GDM1 (cell line): ENCODE measurements at places on chromosomes 7 and 10.

- no peak for DNase-seq
Measured at GRCh38 chr10:85610381-85611092, 756.1 kb downstream of the GRID1 start.

DNA sequence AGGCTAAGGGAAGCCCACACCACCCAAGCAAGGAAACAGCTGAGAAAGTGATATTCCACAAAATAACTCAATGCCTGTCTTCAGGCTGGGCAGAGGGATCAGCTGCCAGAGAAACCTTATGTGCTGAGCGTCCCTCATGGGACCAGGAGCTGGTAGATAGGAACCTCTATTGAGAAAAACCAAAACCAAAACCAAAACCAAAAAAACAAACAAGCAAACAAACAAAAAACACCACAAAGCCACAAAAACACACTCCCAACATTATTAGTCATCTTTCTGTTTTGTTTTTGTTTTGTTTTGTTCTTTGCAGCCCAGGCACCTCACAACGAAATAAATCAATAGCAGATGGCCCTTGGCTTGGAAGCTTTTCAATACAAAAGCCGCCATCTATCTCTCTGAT, 760.8 kb upstream of the CELF2 start:
- no peak for DNase-seq

DNA sequence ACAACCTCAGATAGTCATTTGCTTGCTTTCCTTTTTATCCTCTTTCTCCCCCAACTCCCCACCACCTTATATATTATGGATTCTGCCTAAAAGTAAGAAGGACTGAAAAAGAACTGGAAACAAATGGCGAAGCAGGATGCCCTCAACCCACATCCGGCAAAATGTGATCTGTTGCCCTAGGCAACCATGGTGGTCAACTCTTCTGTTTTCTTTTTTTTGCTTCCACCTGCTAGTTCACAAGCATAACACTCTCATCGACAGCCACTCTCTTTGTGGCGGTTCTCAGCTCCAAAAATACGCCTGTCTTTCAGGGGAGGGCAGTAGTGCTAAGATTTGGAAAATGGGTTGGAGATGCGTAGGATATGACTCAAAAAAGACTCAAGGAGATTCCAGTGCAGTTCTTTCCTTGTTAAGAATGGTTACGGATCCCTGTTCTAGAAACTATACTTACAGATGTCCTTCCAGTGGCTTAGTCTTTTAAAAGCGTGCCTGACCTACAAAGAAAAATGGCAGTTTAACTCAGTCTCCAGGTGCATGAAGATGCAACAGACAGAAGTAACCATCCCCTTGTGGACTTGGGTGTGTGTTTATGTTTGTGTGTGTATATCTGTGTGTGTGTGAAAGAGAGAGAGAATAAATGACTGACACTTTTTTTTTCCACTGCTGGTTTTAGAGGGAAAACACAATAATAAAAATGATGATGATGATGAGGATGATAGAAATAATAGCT, 10.7 kb downstream of the APBB1IP start:
- peak; percentile 67 for DNase-seq

GRCh38 chr7:43481902-43482678, 100.8 kb upstream of the STK17A start:
- no peak for DNase-seq
